ENCODE measurements at places on chromosomes 6 and 20. TPM values are rescaled to one million over a fixed set of nuclear protein-coding genes. Genes with fewer than 3 reads are reported as not detected.

DNA sequence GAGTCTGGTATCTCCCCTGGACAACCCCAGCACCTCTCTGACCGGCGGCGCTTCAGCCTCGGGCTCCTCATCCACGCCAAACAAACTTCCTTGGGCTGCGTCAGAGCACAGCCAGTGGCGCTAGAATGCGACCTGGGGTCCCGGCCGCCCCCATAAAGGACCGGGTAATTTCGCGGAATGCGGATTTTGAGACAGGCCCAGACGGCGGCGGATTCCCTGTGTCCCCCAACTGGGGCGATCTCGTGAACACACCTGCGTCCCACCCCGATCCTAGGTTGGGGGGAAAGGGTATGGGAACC lies 1.6 kb downstream of the FOXP4 start:
- peak overlapping the region; percentile 90 for H3K4me3 ChIP-seq
- no peak overlapping the region for H3K27ac ChIP-seq
- peaks cover 88% of the 10 kb centered on the region for H3K27me3 ChIP-seq
- peaks cover 59% of the 10 kb centered on the region for H3K4me1 ChIP-seq
- H3K36me3 ChIP-seq: no peaks in the 10 kb centered on the region
- DNase-seq: no peak

DNA sequence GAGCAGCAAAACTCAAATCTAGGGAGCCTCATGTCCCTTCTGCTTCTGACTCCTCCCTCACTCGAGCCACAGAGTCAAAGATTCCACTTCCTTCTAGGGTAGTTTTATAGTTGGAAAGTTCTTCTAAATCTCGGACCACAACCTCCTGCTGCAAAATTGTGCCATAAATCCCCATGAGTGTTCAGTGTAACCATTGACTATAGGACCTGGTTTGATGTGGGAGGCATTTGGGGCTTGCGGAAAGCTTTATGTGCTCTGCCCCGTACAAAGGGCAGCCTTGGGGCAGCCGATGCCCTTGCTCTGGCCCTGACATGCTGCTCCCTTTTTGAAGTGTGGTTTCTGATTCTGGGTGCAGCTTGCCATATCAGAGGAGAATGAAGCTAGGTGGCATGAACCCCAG lies 43.6 kb upstream of the IER3 start:
- peaks cover 6% of the 10 kb centered on the region for H3K4me1 ChIP-seq
- no peak overlapping the region for H3K27ac ChIP-seq

GRCh38 chr20:17501701-17502100 lies 29.5 kb downstream of the BFSP1 start:
- peaks cover 10% of the 10 kb centered on the region for H3K27me3 ChIP-seq
- H3K4me3 ChIP-seq: no peak overlapping the region
- DNase-seq: no peak
- H3K4me1 ChIP-seq: peaks cover 11% of the 10 kb centered on the region

DNA sequence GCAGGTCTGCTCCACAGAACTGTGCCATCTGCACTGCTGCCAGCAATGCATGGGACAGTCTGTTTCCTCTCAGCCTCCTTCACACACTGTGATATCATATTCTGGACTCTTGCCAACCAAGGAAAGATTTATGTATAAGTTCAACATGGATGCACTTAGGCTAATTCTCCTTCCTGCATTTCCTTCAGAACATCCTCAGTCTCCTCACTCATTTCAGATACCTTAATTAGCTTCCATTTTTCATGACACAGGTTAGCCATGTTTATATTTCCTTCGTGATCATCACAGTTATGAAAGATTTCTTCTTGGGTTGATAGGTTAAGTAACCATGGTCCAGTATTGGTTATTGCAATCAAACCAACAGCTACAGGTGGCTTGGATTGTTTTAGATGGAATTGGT lies 46.4 kb upstream of the DDR1 start:
- peaks cover 4% of the 10 kb centered on the region for H3K27me3 ChIP-seq
- H3K4me3 ChIP-seq: no peak overlapping the region
- peaks cover 50% of the 10 kb centered on the region for H3K4me1 ChIP-seq
- peaks cover 45% of the 10 kb centered on the region for H3K36me3 ChIP-seq
- H3K27ac ChIP-seq: no peak overlapping the region

DNA sequence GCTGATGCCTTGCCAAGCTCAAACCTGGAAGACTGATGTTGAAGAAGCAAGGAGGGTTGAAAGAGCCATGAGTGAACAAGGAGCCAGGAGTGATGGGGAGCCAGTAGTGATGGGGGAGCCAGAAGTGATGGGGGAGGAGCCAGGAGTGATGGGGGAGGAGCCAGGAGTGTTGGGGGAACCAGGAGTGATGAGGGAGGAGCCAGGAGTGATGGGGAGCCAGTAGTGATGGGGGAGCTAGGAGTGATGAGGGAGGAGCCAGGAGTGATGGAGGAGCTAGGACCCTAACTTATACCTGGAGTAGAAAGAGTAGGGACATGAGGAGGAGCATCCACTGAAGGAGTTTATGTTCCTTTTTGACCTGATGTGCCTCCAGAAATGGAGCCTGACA lies 14.6 kb upstream of the CD93 start:
- no peaks in the 10 kb centered on the region for H3K27me3 ChIP-seq
- H3K36me3 ChIP-seq: no peaks in the 10 kb centered on the region

DNA sequence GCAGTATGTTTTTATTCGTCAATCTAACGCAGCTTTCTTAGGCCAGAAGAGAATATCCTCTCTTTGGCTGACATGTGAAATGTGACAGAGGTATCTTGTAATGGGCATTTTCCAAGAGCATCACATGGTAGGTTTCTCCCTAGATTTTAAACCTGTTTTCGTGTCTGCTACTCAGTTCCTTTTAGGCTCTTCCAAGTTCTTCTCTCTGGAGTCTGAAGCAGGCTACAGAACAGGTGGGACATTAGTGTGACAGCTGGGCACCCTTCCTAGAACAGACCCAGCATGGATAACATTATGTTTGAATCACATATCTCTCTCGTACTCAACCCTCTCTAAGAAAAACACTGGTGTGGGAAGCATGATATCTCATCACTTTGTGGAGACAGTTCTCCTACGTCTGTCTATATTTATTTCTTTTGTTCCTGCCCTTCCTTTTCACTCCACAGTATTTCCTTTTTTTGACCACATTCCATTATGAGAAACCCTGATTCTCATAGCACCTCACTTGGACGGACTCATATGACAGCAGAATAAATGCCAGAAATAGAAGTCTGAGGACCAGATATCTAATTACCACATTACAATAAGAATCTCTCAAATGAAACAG lies 263.4 kb downstream of the NKAIN2 start:
- H3K36me3 ChIP-seq: no peaks in the 10 kb centered on the region
- DNase-seq: no peak
- no peak overlapping the region for H3K4me3 ChIP-seq
- no peak overlapping the region for H3K27ac ChIP-seq
- no peaks in the 10 kb centered on the region for H3K4me1 ChIP-seq
- no peaks in the 10 kb centered on the region for H3K27me3 ChIP-seq

DNA sequence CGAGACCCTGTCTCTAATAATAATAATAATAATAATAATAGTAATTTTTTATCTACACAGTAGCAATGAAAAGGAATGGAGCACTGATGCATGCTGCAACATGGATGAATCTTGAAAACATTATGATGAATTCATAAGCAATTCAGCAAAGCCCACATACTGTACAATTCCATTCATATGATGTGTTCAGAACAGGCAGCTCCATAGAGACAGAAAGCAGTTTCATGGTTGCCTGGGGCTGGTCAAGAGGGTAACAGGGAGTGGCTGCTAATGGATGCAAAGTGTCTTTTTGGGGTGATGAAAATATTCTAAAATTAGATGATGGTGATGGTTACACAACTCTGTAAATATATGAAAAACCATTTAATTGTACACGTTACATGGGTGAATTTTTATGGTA lies 43.6 kb downstream of the SLC24A3 start:
- no peaks in the 10 kb centered on the region for H3K27me3 ChIP-seq
- no peak overlapping the region for H3K4me3 ChIP-seq
- H3K27ac ChIP-seq: no peak overlapping the region
- no peak for DNase-seq

GRCh38 chr6:32983964-32984621 lies 15.7 kb downstream of the BRD2 start:
- peaks cover 22% of the 10 kb centered on the region for H3K4me1 ChIP-seq
- H3K27me3 ChIP-seq: no peaks in the 10 kb centered on the region
- H3K36me3 ChIP-seq: peaks cover 31% of the 10 kb centered on the region
- no peak overlapping the region for H3K4me3 ChIP-seq
- H3K27ac ChIP-seq: peak overlapping the region; percentile 82

- DNase-seq: no peak
- peaks cover 74% of the 10 kb centered on the region for H3K4me1 ChIP-seq
- no peaks in the 10 kb centered on the region for H3K36me3 ChIP-seq
- H3K4me3 ChIP-seq: no peak overlapping the region
Measured at GRCh38 chr6:156880913-156881312, 103.7 kb downstream of the ARID1B start.

GRCh38 chr6:75108333-75108974 lies 97.4 kb downstream of the COL12A1 start:
- H3K27ac ChIP-seq: no peak overlapping the region
- no peak for DNase-seq
- no peaks in the 10 kb centered on the region for H3K4me1 ChIP-seq
- H3K27me3 ChIP-seq: no peaks in the 10 kb centered on the region
- no peaks in the 10 kb centered on the region for H3K36me3 ChIP-seq

ROMO1 gene
- 213 TPM for total RNA-seq

CST2 gene
- not detected for total RNA-seq

ADAM33 gene
- 7.0 TPM for total RNA-seq

NFKBIE gene
- total RNA-seq: 10.3 TPM

RUNX2 gene
- 0.28 TPM for total RNA-seq

SYS1 gene
- 15.4 TPM for total RNA-seq

BTNL2 gene
- not detected for total RNA-seq
